Ascending aorta (tissue), 2 donors: ENCODE measurements at places on chromosomes 4 and X.

GRCh38 chr4:138007572-138007971 lies 234.6 kb downstream of the SLC7A11 start:
- DNase-seq = no peak

GRCh38 chr4:43238008-43238407 lies 345.5 kb downstream of the GRXCR1 start:
- DNase-seq = no peak

- no peak for DNase-seq
Measured at GRCh38 chr4:109721033-109721432, 8.8 kb downstream of the PLA2G12A start.

- no peak for DNase-seq
Measured at GRCh38 chr4:47830265-47831025, 7.4 kb downstream of the CORIN start.

DNA sequence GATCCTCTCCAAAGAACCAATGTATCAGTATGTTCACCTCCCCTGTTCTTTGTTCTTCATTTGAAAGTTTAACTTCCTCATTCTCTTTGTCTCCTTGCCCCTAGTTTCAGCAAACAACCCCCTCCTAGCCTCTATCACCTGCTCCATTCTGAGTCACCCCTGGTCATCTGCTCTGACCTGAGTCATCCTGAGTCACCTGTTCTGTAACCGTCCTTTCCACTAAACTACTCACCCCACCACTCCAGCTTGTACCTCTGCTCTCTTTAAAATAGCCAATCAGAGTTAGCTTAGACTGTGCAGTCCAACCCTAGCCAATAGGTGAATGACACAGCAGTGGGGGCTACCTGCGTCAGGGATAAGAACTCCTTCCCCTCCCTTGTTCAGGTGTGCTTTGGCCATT lies 249.8 kb upstream of the AADAT start:
- DNase-seq = no peak

GRCh38 chrX:310621-311155 lies 7.9 kb downstream of the GTPBP6 start:
- DNase-seq = no peak

DNA sequence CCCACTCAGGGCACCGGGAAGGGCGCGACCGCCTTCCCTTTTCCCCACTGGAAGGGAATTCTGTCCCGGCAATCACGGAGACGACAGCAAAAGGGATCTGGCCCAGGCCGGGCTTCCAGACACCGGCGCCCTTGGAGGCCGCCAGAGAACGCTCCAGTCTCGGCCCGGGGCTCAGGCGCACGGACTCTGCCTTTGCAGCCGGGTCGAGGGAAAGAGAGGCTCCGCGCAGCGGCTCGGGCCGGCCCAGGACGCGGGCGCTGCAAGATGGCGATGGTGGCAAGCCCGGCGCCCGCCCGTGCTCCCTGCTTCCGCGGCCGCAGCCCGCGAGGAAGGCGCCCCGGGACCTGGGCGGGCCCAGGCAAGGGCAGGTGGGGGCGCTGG lies 1.1 kb downstream of the CTBP1 start:
- no peak for DNase-seq

DNA sequence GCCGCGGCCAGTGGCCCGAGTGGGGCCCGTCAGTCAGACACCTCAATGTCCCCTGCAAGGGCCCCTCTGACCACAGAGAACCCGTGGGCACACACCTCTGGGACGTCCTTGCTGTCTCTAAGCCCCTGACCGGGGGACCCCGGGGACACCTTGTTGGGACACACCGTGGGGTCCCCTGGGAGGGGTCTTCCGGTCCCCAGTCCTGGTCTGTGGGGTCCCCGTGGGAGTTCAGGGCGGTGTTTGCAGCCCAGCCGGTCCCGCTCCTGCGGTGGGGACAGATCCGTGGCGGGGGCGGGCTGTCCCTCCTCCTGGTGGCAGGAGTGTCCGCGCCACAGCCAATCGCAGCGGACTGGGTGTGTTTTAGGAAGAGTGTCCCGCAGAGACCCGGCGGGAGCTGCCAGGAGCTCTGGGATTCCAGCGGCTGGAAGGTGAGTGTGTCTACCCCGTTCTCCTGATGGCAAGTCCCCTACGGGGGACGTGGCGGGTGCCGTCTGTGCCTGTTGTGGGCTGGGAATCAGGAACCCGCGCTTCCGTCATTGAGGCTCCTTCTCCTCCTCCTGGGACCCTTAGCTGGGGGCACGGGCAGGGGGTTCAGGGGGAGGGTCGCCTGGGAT lies 5.1 kb upstream of the PLCXD1 start:
- DNase-seq = peak; percentile 88

GRCh38 chrX:20432746-20433387 lies 166.2 kb upstream of the RPS6KA3 start:
- no peak for DNase-seq

GRCh38 chrX:69538321-69538876 lies 34.3 kb downstream of the NALF2 start:
- peak; percentile 72 for DNase-seq

DNA sequence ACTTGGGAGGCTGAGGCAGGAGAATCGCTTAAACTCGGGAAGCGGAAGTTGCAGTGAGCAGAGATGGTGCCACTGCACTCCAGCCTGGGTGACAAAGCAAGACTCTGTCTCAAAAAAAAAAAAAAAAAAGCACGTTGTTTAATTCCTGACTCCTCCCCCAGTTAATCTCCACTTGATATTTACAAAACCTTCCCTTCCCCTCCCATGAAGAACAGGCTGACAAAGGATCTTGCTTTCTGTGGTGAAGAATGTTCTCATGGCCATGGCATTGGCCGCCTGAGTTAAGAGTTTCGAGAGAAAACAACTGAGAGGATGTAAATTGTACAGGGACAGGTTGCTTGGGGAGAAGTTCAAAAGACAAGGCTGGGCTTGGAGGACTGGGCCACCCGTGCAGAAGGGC lies 168.2 kb upstream of the BCOR start:
- no peak for DNase-seq

DNA sequence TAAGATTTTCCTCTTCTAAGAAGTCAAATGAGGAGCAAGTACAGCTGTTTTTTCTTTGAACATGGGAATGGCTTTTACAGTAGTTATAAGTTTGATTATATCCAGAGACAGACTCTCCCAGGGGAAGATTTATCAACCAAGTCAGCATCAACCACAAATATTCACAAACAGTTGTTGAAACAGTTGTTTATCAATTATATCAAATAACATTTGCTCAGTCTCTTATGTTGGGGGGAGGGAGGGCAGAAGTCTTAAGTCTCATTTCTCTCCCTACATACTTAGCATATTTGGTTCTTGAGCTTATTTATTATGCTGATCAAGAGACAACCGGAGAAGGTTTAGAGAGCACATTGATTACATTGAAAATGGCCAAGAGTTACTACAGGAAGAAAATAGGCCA lies 110.1 kb downstream of the FBXO8 start:
- DNase-seq = no peak

DNA sequence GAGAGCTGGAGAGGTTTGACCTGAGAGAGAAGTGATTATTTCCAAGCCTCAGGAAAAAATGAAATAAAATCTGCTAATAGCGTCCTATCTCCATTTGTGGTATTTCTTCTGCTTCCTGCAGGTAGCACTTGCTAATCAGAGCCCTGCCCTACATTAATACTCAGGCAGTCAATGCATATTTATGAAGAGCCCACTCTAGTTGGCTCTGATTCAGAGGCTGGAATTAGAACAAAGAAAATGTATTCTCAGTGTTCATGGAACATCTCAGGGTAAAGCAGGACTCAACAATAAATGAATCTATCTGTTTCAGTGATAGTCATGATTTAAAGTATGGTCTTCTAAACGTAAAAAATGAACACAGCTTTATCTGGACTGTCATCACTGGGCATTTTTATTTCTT lies 1.4 kb upstream of the ATP8A1 start:
- no peak for DNase-seq

- DNase-seq = no peak
Measured at GRCh38 chr4:109739547-109739946, 9.7 kb upstream of the PLA2G12A start.

DNA sequence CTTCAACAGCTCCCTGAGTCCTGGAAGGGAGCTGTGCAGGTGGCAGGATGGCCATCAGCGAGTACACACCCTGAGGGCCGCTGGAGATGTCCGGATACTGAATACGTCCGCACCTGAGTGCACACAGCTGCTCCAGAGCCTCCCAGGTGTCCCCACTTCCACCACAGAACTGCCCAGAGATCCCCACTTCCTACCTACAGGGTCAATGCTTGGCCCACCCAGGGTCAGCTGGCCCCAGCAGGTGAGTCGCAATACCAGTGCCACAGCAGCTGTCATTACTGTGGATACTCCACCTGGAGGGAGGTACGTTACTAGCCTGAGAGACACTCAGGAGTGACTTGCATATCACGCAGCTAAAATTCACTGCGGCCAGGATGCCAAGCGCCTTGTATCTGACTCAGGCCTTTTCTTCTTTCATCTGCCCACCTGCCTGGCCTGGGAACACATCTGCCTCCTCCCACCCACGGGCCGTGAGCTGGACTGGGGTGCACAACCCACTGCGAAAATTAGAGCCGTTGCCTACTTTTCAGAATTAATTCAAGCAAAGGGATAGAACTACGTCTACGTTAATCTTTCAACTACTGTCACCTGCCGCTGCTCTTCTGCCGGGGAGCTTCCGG lies 9.4 kb downstream of the C4orf50 start:
- no peak for DNase-seq

- DNase-seq = no peak
Measured at GRCh38 chr4:38469410-38469809, 194.6 kb upstream of the KLF3 start.

- DNase-seq = no peak
Measured at GRCh38 chr4:124173912-124174311, 538.6 kb downstream of the ANKRD50 start.

DNA sequence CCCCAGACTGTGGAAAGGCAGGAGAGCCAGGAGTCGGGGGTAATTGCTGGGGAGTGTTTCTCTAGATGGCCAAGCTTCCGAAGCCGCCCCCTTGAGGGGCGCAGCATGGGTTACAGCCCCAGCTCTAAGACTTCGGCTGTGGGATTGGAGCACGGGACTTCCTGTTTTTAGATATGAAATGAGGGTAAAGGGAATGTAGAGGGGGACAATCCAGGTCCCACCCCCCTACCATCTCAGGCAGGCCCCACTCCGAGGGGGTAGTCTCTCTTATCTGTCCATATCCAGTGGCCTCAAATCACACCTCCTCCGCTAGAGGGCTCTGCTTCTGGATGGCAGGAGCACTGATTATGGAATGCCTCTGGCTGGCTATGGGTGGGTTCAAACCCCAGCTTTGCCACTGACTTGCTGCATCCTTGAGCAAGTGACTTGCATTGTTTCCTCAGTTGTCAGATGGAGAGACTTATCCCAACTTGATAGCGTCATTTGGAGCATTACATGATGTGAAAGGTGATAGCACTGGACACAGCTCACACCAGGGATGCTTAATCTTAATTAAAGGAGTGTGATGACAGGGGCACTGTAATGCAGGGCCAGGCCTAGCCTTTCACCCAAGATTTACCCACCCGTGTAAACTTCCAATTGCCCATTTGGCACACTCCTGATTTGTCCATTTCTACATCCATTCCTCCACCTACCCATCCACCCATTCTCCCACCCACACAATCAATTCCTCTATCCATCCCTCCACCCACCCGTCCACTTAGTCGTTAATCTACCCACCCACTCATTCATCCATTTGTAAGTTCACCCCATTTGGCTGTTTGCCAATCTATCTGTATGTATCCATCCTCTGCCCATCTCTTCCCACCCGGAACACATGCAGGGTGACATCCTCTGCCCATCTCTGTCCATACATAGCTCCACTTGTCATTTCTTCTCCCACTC lies 848 bp upstream of the KCND1 start:
- peak; percentile 67 for DNase-seq

- no peak for DNase-seq
Measured at GRCh38 chr4:168257768-168258167, 60.8 kb downstream of the DDX60 start.

GRCh38 chrX:134821370-134821769 lies 163.1 kb upstream of the PLAC1 start:
- DNase-seq = no peak

DNA sequence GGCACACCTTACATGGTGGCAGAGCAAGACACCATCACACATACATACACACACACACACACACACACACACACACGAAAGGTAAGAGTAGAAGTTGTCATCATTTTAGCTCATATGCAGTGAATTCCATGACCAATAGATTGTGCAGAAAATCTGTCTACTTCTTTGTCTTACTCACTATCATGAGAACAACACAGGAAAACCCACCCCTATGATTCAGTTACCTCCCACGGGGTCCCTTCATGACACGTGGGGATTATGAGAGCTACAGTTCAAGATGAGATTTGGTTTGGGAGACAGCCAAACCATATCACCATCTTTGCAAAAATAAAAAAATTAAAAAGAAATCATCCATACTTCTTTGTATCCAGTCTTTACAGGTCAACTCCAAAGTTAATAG lies 221.1 kb downstream of the BMPR1B start:
- no peak for DNase-seq

- DNase-seq = no peak
Measured at GRCh38 chr4:28947374-28947773, 1772.8 kb upstream of the PCDH7 start.

DNA sequence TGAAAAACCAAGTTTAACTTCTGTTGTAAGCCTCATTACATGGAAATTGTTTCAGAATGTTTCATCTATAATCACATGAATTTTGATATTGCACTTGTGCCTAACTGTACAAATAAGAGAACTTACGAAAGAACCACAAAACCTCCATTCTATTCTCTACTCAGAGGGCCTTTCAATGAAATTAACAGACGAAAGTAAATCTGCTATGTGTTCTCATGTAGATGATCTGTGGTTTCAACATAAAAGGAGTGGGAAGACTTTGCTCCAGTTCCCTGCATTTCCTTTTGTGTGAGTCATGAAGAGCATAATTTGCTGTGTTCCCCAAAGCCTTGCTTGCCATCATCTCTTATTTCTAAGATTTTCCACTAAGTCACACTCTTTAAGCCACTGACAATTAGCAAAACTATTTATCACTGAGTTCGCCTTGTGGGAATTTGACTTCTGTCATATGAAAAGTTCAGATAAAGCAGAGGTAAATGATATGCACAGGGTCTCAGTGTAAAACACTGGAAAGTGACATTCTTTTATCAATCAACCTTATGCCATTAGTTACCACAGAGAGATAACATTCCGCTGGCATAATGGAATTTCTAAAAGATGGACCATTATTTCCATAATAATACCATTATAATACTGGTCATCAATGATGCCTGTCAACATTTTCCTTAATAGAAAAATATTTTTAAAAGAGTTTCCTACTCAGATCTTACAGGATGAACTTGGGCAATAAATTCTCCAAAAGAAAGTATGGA lies 329.8 kb downstream of the NR3C2 start:
- no peak for DNase-seq

- no peak for DNase-seq
Measured at GRCh38 chrX:7904562-7904961, 22.7 kb downstream of the PNPLA4 start.

DNA sequence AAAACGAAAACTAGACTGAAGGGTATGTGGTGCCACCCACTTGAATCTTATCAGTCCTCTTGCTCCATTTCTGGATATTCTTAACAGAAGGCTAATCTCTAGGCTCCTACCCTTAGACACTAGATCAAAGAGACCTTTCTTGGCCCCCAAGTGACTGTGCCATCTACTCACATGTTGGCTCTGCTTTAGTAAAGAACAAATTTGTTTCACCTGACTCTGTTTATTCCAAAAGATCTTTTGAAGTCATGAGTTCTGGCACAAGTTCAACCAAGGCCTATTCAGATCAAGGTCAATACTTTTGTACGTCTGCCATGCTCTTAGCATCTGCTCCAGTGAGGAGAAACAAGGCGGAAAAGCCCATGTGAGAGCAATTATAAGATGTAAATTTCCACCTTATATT lies 37.3 kb downstream of the MAGEB17 start:
- DNase-seq = no peak

- DNase-seq = no peak
Measured at GRCh38 chrX:13691841-13692371, 3.0 kb downstream of the RAB9A start.
